Uterus (tissue), 4 donors: ENCODE measurements at places on chromosomes 16 and 17. TPM values are rescaled to one million over a fixed set of nuclear protein-coding genes. Genes with fewer than 3 reads are reported as not detected.

DNA sequence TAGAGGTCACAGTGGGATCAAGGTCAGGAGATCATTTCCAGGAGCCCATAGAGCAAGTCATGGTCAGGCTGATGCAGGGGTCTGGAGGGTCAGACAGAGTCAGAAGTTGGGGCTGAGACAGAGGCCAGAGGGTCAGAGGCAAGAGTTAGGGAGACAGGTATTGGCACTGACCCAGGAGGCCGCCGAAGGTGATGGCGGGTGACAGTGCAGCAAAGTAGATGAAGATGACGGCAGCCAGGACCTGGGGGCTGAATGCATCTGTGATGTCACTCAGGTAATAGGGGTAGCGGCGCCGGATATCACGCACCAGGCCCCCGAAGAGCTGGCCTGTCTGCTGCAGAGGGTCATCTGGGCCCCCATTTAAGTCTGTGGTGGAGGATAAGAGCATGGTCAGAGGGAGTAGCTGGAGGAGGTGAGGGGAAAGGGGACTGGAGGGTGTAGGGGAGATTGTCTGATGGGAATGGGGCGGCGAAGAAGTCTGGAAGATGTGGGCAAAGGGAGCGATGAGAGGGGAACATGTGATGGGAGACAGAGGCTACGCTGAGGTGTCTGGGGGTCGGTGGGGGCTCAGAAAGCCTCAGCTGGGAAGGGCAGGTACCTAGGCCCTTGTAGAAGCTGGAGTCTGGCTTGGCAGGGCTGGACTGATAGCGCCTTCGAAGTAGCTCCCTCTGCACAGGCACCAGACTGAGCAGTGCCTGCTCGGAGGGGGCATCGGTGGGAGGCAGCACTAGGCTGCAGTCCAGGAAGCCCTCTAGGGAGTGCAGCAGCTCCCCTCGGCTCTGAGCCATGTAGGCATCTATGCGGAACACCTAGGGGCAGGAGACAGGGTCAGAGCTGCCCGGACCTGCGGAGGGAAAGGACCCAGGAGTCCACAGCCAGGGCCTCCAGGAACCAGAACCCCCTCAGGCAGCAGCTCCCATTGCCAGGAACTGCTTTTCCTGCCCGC is 9.8 kb downstream of the SLC4A1 start:
- no peak for DNase-seq

The TBC1D3H gene
- total RNA-seq, result not detected

DNA sequence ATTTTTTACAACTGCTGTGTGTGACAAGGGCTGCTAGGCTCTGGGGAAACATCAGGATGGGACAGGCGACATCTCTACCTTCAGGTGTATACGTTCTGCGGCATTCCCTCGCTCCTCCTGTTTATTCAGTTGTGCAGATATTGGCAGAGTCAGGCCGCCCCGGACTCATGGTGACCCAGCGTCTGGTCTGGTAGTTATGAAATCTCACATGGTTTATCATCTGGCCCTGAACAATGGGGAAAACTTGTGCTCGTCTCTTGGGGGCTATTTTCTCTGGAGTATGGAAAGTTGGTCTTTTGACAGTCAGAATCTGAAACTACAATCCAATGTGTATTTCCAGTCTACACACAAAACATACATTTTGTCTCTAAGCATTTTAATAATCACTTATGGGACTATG is 3.3 kb downstream of the MARCHF10 start:
- DNase-seq, result no peak

DNA sequence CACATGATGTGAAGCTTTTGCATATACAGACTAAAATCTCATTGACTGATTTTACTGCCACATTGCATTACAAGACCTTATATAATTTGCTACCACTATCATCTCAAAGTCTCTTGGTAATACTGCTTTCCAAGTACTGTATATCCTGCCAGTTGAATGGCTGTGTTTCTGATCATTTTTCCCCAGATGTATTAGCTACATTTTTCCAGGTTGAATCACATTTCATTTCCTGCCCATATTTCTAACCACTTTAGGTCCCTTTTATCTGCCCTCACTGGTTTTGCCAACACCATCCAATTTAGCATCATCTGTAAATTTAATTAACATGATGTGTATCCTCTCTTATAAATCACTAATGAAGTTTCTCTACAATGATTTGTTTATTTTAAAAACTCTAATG is 365.7 kb upstream of the PMFBP1 start:
- no peak for DNase-seq

DNA sequence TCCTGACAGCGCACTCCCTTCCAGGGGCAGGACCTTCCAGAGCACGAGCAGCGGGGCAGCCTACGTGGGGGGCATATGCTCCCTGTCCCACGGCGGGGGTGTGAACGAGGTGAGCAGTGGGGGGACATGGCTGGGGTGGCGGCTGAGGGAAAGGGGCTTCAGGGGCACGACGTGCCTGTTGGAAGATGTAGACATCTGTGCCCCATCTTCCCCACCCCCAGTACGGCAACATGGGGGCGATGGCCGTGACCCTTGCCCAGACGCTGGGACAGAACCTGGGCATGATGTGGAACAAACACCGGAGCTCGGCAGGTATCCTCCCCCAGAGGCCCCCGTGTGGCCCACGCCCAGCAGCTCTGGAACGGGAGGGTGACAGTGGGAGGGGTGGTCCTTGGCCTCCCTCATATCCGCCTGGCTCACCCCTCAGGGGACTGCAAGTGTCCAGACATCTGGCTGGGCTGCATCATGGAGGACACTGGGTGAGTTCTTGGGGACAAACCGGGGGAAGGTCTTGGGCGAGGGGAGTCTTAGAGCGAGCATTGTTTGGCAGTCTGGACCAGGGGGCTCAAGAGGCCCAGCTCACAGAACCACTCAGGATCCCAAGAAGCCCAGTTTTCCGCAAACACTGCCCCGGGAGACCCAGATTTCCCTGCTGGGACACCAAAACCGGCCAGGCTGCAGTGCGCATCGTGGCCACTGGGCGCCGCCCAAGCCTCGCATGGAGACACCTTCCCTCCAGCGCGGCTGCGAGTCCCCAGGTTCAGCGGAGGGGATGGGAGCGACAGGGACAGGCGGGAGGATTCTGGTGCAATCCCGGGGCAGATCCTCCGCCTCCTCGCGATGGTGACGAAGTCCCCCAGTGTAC is 15.7 kb downstream of the ADAM11 start:
- DNase-seq, result peak; percentile 85

The SPDYE4 gene
- total RNA-seq, result not detected

- DNase-seq, result no peak
Observed at GRCh38 chr17:4261452-4261851, 2.3 kb downstream of the ANKFY1 start.

DNA sequence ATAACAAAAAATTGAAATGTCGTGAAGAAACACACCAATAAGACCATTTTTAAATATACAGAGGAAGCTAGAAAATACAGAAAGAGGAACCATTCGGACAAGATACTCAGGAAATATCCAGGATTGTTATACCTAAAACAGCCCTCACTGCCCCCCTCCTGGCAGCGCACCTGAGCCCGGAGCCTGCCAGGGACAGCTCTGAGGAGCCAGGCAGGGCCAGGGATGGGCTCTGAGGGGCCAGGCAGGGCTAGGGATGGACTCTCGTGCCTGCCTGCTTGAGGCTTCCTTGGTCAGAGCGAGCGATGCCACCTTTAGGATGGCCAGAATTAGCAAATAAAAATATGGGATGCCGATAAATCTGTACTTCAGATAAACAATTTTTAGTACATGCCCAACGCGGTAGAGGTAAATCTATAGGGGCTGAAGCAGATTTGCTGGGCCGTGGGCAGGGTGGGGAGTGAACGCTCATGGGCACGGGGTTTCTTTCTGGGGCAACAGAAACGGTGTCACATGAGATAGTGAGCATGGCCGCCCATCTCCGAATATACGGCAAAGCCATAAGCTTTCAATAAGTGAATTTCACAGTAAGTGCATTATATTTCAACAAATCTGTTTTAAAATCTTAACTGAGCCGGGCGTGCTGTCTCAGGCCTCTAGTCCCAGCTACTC is 18.2 kb upstream of the CSNK1D start:
- no peak for DNase-seq

DNA sequence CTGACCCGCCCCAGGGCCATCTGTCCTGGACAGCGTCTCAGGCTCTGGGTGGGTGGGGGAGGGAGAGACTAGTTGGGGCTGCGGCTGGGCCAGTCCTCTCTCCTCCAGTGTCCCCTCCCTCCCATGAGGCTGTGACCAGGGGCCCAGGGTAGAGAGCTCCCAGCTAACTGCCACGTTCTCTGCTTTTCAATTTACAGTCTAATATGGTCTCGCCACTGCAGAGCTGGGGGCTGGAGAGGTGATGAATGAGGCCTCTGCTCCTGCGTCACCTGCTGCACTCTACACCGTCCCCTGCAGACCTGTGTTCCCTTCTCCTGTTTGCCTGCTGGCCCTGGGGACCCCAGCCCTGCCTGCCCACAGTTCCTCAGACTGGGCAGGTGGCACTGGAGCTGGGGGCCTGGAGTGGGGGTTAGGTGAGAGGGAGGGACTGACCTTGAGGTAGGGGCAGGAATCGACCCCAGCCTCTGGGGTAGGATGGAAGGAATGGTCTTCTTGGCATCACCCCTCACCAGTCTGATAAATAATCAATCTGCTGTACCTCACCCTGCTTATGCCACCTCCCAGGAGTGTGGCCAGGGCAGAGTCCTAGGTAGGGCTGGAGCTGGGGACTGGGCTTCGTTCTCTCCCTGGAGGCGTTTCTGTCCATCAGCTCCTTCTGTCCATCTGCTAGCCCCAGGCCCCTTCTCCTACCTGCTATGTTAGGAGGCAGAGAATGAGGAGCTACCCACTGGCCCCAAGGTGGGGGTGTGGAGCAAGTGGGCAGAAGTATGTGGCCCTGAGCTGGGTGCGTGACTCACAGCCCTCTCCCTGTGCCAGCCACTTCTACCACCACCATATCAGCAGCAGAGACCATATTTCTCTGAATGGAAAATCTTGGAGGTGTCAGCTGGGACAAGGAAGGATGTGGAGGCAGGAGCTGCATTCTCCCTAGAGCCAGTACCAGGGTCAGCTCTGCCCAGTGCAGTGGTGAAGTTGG is 12.9 kb downstream of the SEZ6 start:
- DNase-seq, result no peak

GRCh38 chr17:43224146-43224705 is 4.2 kb downstream of the CCDC200 start:
- DNase-seq, result no peak

The RASL10B gene
- total RNA-seq, result 2.4 TPM

The KCNJ2 gene
- total RNA-seq, result 11.6 TPM

DNA sequence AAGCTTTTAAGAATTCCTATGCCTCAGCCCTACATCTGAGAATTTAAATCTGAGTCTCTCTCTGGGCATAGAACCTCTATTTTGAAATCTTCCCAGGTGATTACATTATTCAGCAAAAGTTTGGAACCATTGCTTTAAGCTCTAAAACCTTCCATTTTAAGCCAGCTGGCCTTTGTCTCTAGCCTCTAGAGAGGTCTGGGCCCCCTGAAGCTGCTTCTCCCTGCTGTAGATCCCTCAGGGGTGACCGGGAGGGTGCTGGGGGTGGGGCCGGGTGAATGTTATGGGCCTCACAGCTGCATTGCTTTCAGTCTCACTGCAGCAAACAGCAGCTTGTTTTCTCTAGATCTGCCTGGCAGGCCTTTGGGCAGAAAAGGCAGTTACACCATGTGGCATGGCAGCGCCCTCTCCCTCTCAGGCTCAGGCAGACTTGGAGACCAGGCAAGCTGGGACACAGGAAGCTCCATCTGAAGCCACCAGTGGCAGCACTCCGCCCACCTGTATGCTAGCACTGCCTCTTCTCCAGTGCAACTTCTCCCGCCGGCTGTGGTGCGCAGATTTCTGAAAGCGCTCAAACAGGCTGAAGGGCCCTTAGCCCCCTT is 66.3 kb downstream of the MPRIP start:
- DNase-seq, result no peak
